ENCODE measurements at places on chromosomes 2 and 18.

GRCh38 chr2:207896525-207897285, 127.0 kb upstream of the FZD5 start:
- ATAC-seq = no peak

- no peak for ATAC-seq
These were observed 43.6 kb upstream of the MAP2 start for GRCh38 chr2:209380293-209380692.

GRCh38 chr2:33513480-33513879, 37.0 kb downstream of the RASGRP3 start:
- ATAC-seq = no peak

DNA sequence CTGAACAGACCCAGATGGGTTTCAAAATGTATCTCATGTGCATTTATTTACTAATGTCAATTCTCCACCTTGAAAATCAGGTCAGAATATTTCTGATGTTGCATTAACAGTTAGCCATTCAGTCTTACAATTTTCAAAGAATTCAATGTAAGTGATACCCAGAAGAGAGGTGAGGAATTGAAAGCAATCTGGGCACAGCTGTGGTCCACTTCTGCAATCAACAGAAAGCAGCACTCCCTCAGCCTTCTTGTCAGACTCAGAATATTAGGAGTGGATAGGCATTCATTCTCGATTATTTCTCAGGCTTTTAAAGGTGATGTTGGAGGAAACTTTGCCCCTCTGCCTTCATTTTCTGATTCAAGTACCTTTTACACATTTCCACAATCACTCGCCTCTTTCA, 15.7 kb downstream of the CCL20 start:
- ATAC-seq = no peak

DNA sequence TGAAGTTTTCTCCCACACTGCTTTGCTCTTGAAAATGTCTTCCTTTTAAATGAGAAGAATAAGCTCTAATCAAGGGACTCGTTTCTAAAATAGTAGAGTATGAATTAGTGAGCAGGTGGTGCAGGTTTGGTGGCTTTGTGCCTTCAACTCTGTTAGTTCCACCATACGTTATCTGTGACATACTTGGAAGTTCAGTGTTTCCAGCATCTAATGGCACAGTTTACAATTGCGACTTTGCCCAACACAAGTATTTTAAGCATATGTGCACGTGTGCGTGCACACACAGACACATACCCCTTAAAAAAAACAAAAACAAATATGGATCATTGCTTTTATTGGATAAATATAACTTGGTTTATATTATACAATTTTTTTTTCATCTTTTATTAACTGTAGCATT, 111.8 kb downstream of the RAB3GAP1 start:
- no peak for ATAC-seq

- no peak for ATAC-seq
These were observed 240.2 kb downstream of the LTBP1 start for GRCh38 chr2:33186937-33187336.

GRCh38 chr2:112582314-112582746, 2.1 kb upstream of the CHCHD5 start:
- ATAC-seq = no peak

- no peak for ATAC-seq
These were observed 21.7 kb upstream of the PHLPP1 start for GRCh38 chr18:62693659-62694058.

DNA sequence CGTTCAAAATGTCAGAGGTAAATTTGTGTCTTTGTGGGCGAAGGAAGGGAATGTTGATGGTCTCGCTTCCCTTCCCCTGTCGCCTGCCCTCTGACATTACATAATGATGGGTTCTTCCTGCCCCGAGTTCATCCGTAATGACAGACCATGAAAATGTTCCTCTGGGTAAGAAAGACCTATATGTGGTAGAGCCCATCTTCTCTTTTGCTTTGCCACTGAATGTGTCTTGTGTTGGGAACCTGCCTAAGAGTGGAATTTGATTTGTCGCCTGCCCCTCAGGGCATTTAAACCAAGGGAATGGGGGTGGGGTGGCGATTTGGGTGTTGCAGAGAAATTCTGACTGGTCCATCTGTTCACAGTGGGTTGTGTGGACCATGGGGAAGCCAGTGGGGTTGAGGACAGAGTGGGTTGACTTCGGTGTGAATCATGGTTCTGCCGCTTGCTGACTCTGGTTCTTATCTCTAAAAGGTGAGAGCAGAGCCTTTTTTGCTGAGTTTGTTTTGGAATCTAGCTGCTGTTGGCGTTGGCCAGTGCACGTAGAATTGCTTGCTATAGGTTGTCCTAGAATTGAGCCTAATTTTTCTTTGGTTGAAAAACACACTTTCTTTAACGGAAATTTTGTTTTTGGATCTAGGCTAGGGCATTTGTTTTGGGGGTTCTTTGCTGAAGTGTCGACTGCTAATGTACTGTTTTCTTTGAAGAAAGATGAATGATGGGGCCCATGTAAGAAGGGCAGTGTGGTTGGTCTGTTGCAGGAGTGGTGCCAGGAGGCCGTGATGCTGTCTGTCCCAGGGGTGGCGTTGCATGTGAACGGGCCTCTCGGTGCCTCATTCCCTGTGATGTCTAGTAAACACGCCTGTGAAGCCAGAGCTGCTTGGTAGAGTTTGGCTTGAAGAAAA, 1.3 kb downstream of the INPP4A start:
- ATAC-seq = peak; percentile 2

GRCh38 chr2:149364839-149365238, 34.5 kb downstream of the LYPD6 start:
- ATAC-seq = no peak

GRCh38 chr2:127162261-127163089, 55.5 kb upstream of the BIN1 start:
- no peak for ATAC-seq

DNA sequence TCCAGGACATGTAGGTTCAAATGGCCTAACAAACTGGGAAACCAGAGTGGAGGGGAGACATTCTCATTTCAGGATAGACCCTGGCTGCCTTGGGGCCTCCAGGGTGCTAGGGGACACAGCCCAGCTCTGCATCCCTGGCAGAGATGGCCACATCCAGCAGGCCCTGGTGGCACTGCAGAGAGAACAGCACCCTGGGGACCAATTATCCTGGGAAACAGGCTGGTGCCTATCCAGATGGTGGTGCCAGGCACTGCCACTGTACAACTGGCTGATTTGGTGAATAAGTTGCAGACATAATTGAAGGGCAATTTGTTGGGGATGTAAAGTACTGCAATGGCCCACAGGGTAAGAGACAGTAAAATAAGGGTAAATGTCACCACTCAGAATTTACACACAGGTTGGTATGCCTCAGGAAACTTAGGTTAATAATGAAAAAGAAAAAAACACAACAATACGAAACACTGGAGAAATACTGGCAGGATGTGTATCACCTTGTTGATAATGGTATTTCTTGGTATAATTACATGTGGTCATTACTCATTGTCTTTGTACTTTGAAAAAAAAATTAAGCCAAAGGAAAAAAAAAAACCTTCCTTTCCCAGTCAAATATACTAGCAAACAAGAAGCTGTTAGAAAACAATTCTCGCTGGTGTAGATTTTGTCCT, 12.8 kb upstream of the SFTPB start:
- no peak for ATAC-seq

DNA sequence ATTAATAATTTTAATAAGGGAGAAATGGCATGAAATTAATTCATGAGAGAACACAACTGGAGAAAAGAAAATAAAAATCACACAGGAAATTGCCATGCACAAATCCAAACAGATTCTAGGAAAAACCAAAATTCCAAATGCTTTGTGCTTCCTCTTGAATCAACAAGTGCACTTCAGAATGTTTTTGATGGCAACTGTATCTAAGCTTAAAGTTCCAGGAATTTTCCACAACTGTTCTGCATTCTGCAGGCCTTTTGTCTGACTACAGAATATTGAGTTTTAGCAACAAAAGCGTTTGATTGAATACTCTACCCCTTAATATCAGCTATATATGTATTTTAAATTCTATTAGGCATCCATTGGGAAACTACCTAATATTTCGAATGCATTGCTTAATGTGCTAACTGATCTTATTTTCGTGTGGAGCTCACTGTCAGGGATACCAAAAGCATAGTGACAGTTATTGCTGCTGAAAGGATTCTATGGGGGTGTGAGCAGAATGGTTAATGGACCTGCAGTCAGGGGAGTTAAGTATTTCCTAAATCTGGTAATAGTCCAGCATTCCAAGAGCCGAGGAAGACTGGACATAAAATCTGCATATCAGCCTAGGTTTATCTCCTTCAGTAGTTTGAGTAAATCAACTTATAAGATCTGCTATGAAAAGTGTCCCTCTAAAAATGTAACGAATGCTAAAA, 482.7 kb upstream of the POU3F3 start:
- no peak for ATAC-seq

DNA sequence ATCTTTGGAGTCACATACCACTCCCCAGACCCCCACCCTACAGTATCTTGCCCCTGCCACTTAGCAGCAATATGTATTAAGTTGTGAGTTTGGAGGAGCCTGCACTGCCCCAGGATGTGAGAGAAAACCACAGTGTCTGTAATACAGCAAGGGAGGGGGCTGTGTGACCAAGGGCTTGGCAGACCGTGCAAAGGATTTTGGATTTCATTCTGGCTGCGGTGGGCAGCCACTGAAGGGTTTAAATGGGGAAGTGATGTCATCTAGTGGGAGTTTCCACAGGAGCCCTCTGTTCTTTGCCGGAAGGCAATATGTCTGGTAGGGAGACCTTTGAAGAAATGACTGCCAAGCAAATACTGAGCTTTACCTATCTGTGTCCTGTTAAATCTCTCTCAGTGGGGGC, 202.4 kb downstream of the FHOD3 start:
- no peak for ATAC-seq

GRCh38 chr2:74497777-74498499, 1.5 kb downstream of the LBX2 start:
- ATAC-seq = peak; percentile 24

DNA sequence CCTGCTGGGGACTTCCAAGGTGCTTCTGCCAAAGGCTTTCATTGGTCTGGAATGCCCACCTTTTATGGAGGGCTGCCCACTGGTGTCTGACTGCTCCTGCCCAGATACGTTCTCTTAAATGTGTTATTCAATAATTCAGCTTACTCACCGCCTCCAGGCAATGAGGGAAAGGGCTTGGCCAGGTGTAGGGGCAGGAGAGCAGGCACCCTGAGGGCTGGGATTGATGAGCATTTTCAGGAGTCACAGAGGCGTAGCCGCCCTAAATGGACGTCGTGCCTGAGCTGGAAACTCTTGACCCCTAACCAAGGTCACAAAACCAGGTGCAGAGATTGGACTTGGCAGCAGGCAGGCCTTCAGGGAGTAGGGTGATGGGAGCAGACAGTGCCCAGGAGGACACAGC, 26.8 kb downstream of the MAL start:
- ATAC-seq = no peak

GRCh38 chr2:144496092-144496976, 23.6 kb downstream of the ZEB2 start:
- ATAC-seq = no peak

DNA sequence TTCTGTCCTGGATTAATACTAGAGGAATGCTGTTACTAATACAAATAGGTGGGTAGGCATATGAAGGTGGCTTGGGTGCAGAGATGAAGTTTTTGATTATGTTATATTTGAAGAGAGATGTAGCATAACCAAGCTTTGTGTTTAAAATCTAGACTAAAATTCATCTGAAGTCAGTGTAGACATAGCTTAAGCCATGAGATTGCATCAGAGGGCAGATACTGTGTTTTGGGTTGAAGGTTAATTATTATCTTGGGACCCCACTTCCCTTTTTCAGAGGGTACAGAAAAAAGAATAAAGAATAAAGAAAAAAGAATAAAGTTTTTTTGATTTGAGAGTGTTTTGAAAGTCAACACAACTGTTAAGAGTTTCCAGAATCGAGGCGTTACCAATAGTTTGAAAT, 13.0 kb downstream of the PPM1B start:
- ATAC-seq = no peak

DNA sequence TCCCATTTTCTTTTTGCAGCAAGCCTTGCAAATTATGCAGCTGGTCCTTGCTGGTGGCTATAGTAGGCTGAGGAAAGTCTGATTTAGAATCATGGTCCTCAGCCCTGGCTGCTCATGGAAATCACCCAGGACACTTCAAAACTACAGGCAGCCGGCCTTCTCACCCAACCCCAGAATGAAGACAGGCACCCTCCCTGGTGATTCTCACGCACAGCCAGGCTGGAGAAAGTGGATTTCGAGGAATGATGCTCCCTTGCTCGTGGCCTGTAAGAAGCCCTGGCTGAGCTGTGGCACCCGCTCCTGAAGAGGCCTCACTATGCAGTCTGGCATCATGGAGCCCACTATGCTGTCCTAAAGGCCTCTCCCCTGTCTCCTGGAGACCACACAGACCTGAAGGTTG, 157.4 kb downstream of the CAPN13 start:
- no peak for ATAC-seq

DNA sequence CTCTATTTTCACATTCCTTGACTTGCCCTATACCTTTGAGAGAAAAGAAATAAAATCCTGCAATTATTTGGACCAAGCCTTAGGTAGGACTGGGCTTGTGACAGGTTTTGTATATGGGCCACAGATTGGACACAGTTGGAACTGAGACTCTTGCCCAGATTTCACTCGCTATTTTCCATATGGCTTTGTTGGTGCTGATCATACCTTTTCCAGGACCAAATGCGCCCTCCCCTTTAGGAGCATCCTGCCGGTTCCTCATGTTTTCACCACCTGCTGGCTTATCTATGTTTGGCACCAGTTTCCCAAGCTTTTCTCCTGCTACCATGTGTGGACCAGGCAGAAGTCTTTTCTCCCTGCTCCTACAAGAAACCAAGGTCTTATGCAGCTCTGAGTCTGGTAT, 494.9 kb downstream of the EPHA4 start:
- ATAC-seq = no peak

DNA sequence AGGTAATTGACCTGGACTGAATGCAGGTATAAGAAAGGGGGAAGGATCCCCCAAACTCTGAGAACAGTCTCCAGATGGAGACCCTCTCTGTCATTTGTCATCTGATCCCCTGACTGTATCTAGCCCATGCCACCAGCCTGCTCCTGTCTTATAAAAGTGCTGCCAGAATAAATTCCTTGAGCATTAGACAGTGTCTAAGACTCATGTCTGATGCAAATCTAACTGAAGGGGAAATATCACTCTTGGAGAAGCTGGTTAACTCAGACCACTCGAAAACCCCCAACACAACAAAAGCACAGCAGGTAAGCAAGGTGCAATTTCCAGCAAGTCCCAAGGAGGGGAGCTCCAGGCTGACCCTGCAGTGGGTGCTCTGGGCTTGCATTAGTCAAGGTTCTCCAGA, 40.9 kb upstream of the KDM3A start:
- no peak for ATAC-seq

GRCh38 chr2:231604101-231604684, 11.5 kb downstream of the TEX44 start:
- ATAC-seq = no peak

All from motor neuron (in vitro differentiated cells).